ENCODE measurements at places on chromosomes 5 and 9. TPM values are rescaled to one million over a fixed set of nuclear protein-coding genes. Genes with fewer than 3 reads are reported as not detected.

GRCh38 chr5:156589104-156589945 lies 260.8 kb upstream of the PPP1R2B start:
- DNase-seq, result no peak
- no peak overlapping the region for H3K4me3 ChIP-seq
- H3K27ac ChIP-seq, result no peak overlapping the region

DNA sequence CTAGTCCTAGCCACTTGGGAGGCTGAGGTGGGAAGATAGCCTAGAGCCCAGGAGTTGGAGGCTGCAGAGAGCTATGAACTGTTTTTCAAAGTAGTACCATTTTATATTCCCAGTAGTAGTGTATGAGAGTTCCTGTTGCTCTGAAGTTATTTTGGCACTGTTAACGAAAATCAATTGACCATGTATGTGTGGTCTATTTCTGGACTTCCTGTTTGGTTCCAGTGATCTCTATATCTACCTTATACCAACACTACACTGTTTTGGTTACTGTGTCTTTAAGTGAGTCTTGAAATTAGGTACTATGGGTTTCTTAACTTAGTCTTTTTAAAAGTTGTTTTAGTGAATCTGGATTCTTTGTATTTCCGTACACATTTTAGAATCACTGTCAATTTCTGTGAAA lies 13.6 kb downstream of the SLF1 start:
- H3K4me1 ChIP-seq, result no peaks in the 10 kb centered on the region
- no peak for DNase-seq
- H3K36me3 ChIP-seq, result no peaks in the 10 kb centered on the region
- no peak overlapping the region for H3K27ac ChIP-seq
- H3K4me3 ChIP-seq, result no peak overlapping the region
- no peaks in the 10 kb centered on the region for H3K27me3 ChIP-seq

DNA sequence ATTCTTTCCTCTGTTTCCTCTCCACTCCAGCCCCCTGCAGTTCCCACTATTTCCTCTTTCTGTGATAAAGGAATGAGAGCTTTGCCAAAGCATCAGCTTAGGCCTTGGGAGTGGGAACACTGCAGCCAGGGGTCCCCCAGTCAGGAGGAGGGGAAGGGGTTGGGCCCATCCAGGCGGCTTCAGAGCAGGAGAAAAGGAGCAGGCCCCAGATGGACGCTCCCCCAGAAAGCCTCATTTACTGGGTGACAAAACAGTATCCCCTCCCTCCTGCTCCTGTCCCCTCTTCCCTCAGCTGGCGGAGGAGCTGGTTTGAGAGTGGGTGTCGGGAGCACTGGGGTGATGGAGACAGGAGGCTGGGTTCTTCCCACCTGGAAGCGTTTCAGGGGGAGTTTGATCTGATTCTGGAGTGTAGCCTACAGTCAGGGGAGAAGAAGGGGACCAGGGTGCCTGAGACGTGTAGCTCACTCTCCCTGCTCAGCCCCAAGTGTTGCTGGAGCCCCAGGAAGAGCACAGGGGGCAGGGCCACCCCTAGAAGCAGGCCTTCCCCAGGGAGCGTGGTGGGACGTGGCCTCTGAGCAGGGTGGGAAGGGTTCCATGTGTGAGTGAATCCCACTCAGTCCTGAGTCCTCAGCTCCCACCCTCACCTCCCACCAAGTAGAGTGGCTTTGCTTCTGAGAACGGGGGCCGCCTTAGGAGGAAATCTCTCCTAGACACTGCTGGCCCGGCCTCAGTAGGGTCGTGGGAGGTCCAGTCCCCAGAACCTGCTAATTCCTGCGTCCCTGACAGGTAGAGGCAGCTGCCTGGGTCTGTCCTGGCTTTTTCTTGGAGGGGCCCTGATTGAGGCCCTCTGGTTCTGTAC lies 173.1 kb downstream of the CACNA1B start:
- H3K27ac ChIP-seq, result no peak overlapping the region
- H3K36me3 ChIP-seq, result no peaks in the 10 kb centered on the region
- H3K27me3 ChIP-seq, result no peaks in the 10 kb centered on the region

GRCh38 chr5:127931396-127931795 lies 152.2 kb upstream of the SLC12A2 start:
- no peaks in the 10 kb centered on the region for H3K4me1 ChIP-seq
- no peak overlapping the region for H3K4me3 ChIP-seq
- no peaks in the 10 kb centered on the region for H3K36me3 ChIP-seq
- no peaks in the 10 kb centered on the region for H3K27me3 ChIP-seq

Gene SPARC
- 2,087 TPM for total RNA-seq

Gene PCDHA1
- total RNA-seq, result not detected

Measured in aorta (tissue), 5 donors.